ENCODE measurements at places on chromosomes 7 and 10. TPM values are rescaled to one million over a fixed set of nuclear protein-coding genes. Genes with fewer than 3 reads are reported as not detected.

DNA sequence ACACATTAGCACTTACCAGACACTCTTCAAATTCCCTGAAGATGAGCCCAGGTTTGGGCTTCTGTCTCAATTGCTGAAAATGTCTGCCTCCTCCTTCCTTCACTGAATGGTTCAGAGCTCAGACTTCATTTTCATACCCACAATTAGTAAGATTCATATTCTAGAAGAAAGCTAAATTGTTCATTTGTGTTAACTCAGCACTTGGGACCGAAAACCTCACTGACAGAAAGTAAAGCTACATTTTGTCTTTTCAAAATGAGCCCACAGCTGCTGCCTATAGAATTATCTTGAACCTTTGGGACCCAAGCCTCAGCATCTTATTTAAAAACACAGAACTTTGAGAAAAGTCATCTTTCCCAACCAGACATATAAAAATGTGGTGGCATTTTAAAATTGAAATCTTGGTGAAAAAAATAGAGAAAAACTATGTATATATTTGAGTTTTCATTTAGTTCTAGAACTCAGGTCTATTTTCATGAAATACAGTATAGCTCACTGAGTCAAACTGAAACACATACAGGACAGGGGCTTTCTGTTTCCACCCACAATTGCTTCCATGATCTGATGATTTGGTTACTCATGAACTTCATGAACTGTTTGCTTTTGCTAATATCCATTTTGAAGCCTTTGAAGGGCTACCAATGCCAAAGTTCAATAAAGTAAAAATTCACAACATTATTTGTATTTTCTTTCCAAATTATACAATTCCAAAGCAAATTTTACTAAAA lies 119.1 kb upstream of the PFKP start:
- no peak for DNase-seq

DNA sequence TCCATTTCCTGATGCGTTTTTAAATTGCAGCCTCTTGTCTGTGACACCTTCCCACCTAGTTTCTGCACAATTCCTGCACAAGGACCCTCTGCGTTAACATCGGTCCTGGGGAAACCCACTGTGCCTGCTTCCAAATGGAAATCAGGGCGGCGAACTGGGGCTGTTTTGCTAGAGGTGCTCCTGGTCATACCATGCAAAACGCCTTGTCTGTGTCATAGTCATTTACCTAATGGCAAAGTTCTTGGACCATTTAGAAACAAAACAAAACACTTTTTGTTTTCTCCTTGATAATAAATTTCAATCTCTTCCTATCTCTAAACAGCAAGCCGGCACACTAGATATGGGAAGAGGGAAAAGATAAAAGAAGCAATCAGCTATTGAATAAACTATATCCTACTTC lies 206.9 kb upstream of the KLF14 start:
- DNase-seq: no peak

DNA sequence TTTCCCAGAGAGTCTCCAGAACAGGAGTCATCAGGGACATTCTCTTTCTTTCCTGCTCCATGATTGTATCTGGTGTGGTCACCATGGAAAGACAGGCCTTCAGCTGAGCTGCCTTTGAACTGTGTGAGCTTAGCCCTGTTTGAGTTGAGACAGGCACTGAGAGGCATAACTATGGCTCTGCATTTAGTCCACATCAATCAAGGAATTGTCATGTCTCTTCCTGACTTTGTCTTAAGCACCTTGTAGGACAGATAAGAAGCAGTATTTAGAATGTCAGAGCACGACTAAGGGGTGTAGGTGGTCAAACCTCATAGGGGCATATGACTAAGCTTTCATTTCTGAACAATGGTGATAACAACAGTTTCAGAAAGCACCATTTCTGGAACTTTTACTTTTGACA lies 53.5 kb downstream of the EPDR1 start:
- no peak for DNase-seq

DNA sequence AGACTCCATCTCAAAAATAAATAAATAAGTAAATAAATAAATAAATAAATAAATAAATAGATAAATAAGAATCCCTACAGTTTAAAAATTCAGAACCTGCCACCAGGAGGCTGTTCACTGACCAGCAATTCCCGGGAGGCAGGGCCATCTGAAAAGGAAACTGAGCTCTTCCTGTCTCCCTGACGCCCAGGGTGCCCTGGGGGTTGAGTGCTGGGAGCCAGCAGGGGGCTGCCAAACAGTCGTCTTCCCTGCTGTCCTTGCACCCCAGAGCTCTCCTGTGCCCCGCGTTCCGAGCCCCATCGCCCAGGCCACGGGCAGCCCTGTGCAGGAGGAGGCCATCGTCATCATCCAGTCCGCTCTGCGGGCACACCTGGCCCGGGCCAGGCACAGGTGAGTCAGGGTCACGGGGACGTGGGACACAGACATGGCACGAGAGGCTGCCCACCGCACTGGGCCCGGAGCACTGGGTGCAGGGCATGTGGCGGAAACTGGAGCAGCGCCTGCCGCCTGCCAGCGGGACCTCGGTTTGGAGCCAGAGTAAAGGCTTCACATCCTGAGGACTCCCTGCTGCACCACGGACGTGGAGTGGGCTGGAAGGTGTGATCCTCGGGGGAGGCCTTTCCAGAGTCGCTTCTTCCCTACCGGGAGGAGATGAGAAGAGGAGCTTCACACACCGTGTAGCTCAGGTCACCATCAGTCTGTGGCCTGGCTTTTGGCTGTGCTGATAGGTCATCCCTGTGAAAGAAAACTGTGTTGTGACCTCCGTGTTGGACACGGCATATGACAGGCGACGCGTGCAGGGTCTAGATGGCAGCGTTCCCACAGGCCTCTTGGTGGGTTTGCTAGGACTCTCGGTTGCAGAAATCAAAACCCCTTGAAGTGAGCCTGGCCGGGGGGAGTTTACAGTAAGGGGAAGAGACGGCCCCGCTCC lies 25.9 kb upstream of the TTYH3 start:
- DNase-seq: no peak

DNA sequence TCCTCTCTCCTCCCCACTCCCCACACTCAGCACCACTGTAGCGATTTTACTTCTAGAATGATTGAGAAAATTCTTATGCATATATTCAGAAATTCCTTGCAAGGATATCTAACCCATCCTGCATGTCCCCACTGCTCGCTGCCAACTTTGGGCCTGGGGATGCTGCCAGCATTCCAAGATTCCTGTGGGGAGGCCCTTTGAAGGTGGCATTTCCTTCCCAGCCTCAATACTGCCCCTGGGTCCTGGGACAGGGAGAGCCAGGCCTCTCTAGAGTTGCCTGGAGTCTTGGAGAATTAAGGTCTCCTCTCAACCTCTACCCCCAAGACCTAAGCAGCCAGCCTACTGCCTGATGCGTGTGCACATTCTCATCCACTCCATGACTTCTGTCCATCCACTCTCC lies 303.5 kb downstream of the NEBL start:
- DNase-seq: no peak

- no peak for DNase-seq
These were observed 79.6 kb downstream of the NHLRC2 start for GRCh38 chr10:113933894-113934532.

DNA sequence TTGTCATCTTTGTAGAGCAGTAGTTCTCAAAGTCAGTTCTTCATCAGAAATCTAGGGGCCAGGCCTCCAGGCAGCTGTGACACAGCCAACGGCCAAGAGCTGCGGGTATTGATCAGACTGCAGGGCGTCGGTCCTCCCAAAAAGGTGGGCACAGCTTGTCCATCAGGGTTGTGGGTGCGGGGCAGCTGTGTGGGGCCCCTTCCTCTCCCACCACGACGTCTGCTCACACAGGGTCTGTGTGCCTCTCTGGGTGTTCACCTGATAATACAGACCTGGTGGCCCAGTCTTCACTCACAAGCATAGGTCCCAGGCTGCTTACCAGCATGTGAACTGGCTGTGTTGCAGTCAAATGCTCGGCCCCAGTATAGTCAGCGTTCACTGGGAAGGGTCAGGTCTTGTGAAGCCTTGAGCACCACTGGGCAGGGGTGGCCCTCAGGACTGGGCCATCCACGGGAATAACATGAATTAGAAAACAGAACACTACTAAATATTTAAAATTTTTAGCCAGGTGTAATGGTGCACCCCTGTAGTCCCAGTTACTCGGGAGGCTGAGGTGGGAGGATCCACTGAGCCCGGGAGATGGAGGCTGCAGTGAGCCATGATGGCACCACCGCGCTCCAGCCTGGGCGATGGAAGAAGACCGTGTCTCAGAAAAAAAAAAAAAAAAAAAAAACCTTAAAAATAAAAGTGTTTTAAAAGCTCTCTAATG lies 102.8 kb upstream of the DIP2C start:
- DNase-seq: no peak

- no peak for DNase-seq
These were observed 71.3 kb downstream of the AP3M1 start for GRCh38 chr10:74079028-74079935.

DNA sequence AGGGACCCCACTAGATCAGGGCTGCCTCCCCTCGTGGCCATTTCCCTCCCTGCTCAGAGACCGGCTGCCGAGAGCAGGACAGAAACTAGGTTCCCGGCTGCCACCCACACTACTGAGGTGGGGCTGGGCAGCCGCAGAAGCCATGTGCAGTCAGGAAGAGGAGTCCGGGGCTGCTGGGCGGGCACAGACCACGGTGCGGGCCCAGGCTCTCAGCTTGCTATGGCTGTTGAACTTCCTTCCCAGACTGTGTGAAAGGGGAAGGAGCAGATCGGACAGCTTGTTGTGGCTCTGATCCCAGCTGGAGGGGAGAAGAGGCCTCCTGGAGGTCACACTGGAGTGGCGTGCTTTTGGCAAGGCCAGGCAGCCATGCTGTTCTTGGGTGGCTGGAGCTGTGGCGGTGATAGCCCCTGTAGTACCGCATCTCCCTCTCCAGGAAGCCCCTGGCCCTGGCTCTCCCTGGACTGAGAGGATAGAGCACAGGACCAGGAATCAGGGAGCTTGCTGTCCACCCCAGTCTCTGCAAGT lies 56.8 kb downstream of the HK1 start:
- DNase-seq: no peak

GRCh38 chr7:116862951-116863670 lies 724 bp downstream of the CAPZA2 start:
- peak; percentile 6 for DNase-seq

The CYP3A7 gene
- total RNA-seq: 0.21 TPM

The NRF1 gene
- total RNA-seq: 23.9 TPM

The PRKCQ gene
- total RNA-seq: 3.2 TPM

The ZNF680 gene
- total RNA-seq: 63.0 TPM
